ENCODE measurements at places on chromosomes 2 and 18.

DNA sequence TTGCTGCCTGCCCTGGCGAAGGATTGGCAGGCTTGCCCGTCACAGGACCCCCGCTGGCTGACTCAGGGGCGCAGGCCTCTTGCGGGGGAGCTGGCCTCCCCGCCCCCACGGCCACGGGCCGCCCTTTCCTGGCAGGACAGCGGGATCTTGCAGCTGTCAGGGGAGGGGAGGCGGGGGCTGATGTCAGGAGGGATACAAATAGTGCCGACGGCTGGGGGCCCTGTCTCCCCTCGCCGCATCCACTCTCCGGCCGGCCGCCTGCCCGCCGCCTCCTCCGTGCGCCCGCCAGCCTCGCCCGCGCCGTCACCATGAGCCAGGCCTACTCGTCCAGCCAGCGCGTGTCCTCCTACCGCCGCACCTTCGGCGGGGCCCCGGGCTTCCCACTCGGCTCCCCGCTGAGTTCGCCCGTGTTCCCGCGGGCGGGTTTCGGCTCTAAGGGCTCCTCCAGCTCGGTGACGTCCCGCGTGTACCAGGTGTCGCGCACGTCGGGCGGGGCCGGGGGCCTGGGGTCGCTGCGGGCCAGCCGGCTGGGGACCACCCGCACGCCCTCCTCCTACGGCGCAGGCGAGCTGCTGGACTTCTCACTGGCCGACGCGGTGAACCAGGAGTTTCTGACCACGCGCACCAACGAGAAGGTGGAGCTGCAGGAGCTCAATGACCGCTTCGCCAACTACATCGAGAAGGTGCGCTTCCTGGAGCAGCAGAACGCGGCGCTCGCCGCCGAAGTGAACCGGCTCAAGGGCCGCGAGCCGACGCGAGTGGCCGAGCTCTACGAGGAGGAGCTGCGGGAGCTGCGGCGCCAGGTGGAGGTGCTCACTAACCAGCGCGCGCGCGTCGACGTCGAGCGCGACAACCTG, at the start of gene DES:
DES (plus strand) TSS at position 223 of the 857 bp plus-strand sequence; CDS start at position 309, 86 bp downstream.
- DNase-seq = no peak

- no peak for DNase-seq
Observed at GRCh38 chr2:203328760-203329540, 756 bp downstream of the ABI2 start.

- no peak for DNase-seq
Observed at GRCh38 chr2:8416849-8417832, 264.7 kb upstream of the ID2 start.

DNA sequence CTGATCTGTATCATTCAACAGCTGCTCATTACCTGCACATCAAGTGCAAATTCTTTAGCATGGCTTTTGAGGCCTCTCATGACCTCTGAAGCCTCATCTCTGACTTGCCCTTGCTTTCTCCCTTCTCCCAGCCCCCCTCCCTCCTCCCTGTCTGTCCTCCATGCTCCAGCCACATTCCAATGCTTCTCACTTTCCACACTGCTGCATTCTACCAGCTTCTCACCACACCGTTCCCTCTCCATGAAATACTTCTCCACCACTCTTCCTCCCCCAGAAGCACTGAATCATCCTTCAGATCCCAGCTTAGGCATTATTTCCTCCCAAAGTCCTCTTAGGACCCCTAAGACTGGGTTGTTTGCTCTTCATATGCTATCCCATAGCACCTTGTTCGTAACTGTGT, 26.9 kb downstream of the GCG start:
- DNase-seq = no peak

DNA sequence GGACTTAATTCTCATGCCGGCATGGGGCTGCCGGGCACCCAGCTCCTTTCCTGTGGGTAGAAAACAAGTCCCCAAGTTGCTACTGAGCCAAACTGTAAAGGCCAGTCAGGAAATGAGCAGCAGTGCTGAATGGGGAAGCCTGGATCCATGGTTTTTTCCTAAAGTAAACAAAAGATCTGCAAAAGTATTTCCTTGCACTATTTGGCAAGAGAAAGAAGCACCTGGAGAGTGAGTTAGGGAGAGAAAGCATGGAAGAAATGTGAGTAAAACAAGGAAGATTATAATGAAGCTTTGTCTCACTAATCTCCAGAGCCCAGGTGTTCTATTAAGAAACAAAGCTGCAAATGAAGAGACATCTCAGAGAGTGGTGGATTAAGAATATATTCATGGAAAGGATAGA, 117.6 kb downstream of the METTL8 start:
- DNase-seq = no peak

DNA sequence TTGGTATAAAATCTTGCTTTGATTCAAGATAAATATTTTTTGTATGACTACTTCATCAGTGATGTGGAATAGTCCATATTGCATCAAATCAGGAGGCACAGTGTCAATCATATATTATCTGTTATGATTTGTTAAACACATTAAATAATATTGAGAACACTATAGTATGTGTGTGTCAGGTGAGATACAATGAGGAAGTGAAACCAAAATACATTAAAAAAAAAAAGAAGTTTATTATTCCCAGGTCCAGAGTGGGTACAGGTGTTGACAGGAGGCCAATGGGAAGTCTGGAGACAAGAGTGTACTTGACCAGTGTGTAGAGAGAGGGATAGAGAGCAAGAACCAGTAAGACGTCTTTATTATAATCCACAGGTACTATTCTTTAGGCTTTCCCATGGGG, 292.6 kb downstream of the FSIP2 start:
- no peak for DNase-seq

DNA sequence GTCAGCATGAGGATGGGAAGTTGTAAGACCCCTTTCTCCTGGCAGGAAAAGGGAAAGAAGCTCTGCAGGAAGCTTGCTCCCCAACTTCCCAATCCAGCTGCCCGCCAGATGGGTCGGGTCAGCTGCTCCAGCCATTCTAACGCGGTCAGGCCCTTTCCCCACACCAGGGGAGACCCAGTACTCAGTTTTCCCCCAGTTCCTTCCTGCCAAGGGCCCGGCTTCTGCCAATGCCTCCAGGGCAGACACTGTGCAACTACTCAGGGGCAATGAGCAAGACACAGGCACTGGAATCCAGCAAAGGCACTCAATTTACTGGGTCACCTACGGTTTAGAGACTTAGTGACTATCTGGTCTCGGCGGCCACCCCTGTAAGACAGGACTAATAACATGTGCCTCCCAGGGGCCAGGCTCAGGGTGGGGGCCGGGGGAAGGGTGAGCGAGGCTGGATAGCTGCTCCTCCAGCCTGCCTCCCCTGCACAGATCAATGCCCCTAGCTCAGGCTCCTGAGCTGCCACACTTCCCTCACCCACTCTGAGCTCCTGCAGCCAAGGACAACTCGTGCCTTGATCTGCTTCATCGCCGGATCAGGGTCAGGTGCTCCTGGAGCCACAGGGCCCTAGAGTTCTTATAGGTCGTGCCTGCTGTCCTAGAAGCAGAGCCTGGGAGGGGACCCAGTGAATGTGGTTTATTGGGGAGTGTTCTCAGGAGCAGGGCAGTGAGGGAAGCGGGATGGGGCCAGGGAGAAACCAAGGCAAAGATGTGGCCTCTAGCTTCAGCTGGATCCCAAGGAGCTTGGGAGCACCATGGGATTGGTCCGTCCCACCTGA, 171.1 kb downstream of the ZFP36L2 start:
- DNase-seq = no peak

GRCh38 chr2:36798724-36799123, 102.2 kb downstream of the VIT start:
- DNase-seq = no peak

DNA sequence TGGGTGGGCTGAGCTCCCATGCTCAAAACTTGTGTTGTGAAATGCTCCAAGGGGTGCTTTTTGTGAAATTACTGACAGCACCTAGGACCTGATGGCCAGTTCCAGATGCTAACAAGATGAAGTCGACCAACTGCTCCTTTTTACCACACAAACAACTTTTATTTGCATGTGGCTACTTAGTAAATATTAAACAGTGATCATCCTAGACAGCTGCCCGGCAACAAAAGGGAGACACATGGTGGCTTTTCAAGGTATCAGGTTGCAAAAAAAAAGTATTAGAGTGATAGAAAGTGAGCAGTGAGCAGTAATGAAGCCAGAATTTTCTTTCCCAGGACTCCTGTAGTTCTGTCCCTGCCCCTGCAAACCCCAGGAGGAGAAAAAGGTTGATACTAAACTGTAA, 118.5 kb downstream of the RPIA start:
- peak; percentile 59 for DNase-seq

DNA sequence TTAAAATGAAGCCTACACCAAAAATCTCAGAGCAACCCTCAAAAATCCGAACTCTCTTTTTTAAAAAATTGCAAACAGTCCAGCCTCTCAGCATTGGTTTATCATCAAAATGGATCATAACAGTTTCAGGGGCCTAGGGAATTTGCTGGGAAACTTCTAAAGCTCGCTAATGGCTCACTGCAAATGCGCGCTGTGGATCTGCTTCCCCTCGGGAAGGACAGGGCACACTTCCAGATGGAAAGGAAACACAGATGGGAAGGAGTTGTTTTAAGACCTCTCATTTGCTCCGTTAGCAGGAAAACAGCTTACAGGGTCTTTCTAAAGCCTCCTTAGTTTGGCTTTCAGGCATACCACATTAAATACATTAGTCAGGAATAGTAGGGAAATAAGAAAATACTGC, 27.2 kb downstream of the FECH start:
- no peak for DNase-seq

DNA sequence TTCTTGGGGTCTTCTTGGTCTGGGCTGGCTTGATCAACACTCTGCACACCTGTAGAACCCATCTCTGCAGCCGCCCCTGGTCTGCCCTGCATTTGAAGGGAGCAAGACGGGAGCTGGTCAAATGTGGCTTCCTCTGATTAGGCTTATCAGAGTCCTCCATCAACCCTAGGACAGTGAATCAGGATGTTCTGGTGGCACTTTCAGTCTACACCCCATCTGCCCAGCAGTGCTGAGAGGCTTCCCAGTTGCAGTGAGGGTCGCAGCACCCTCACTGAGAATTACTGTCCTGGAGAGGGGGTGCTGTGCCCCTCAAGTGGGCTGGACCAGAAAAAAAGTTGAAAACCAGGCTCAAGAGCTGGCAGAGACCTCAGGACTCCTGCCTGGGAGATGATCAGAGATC, 152.9 kb downstream of the DYSF start:
- no peak for DNase-seq

GRCh38 chr2:164252568-164253287, 368.6 kb downstream of the GRB14 start:
- no peak for DNase-seq

DNA sequence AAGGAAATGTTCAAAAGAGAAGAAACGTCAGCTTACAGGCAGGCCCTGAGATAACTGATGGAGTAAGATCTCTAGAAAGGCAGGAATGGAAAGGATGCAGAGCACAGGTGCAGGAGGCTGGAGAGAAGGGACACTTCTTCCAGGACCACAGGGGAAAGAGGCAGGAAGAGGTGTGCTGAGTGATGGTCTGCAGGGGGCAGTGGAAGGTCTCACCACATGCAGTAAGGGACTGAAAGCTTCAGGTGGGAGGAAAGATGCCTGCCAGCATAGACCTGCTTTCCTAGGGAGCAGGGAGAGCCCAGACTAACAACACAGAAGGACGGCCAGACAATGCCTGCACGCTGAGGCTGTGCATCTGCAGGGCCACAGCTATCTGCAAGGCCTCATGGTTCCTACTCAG, 156.8 kb downstream of the L3MBTL4 start:
- DNase-seq = no peak
